ENCODE measurements at places on chromosomes 6 and 20. TPM values are rescaled to one million over a fixed set of nuclear protein-coding genes. Genes with fewer than 3 reads are reported as not detected.
A peak's percentile ranks its signal among the peaks of the same experiment; 100 is the strongest.

- H3K36me3 ChIP-seq: no peaks in the 10 kb centered on the region
- H3K4me3 ChIP-seq: no peak overlapping the region
- no peaks in the 10 kb centered on the region for H3K27me3 ChIP-seq
- no peak overlapping the region for H3K27ac ChIP-seq
- DNase-seq: no peak
These were observed 151.3 kb downstream of the RALGAPA2 start for GRCh38 chr20:20561172-20561571.

DNA sequence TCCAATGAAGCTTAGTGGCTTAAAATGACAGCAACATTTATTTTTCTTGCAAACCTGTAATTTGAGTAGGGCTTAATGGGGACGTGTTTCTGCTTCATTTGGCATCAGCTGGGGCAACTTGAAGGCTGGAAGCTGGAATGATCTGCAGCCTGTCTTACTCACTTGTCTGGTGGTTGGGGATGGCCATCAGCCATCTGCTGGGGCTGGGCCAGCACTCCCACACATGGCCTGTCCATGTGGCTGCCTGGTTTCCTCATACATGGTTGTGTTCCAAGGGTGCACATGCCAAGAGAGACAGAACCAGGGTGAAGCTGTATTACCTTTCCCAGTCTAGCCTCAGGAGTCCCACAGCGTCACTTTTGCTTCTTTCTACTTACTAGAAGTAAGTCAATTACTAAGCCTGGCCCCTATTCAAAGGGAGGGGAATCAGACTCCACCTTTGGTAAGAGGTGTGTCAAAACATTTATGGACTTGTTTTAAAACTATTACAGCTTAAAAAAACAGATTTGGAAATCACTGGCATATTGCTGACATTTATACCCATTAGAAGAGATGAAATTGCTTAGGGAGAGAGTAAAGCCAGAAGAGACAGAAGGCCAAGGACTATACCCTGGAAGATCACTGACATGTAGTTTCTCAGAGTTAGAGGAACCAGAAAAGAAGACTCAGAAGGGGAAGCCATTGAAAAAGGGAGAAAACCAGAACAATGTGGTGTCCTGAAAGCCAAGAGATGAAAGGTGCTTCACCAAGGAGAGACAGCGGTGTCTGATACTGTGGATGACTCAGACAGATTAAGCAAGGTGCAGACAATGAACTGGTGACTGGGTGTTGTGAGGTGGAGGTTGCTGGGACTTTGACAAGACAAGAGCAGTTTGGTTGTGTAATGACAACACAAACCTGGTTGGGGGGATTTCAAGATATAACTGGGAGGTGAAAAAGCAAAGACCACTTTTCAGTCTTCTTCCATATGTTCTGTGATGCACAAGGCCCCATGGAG is 345.2 kb downstream of the GJA1 start:
- H3K36me3 ChIP-seq: no peaks in the 10 kb centered on the region
- H3K27me3 ChIP-seq: no peaks in the 10 kb centered on the region
- H3K4me3 ChIP-seq: no peak overlapping the region
- no peak for DNase-seq
- H3K4me1 ChIP-seq: no peaks in the 10 kb centered on the region
- H3K27ac ChIP-seq: no peak overlapping the region

DNA sequence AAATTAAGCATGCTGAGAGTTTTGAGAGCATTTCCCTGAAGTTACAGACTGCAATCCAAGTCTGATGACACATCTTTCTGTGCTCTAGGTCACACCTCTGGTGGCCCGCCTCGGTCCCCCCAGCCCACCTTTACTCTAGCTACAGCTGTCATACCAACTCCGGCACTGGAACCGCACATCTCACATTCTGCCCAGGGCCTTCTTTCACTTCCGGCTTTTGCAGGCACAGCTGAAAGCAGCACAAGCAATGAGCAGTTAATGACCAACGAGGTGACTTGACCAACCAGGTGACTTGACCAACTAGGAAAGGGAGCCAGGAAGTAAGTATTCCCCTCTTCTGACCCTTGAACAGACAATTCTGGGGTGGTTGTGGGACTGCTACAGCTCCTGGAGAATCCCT is 88.6 kb upstream of the MOCS1 start:
- DNase-seq: peak; percentile 15
- H3K27me3 ChIP-seq: no peaks in the 10 kb centered on the region
- no peaks in the 10 kb centered on the region for H3K4me1 ChIP-seq
- H3K36me3 ChIP-seq: no peaks in the 10 kb centered on the region

- H3K4me1 ChIP-seq: no peaks in the 10 kb centered on the region
- H3K27me3 ChIP-seq: no peaks in the 10 kb centered on the region
- DNase-seq: no peak
- no peaks in the 10 kb centered on the region for H3K36me3 ChIP-seq
- no peak overlapping the region for H3K4me3 ChIP-seq
These were observed 998 bp downstream of the BMP2 start for GRCh38 chr20:6768228-6769140.

GRCh38 chr20:1871807-1872458 is 23.3 kb upstream of the SIRPA start:
- H3K36me3 ChIP-seq: no peaks in the 10 kb centered on the region
- no peak overlapping the region for H3K27ac ChIP-seq
- no peak overlapping the region for H3K4me3 ChIP-seq
- peaks cover 21% of the 10 kb centered on the region for H3K4me1 ChIP-seq

DNA sequence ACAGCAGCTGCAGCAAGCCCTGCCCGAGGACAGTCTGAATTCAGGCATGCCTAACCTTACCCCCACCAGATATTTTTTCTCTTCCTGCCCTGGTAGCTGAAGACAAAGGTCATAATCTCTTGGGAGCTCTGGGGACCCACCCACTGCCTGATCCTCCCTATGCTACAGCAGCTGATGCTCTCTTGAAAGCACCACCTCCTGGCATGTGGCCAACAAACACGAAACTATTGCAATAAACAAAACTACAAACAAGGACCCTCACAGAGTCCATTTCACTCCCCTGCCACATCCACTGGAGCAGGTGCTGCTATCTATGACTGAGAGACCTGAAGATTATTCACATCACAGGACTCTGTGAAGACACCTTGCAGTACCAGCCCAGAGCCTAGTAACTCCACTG is 238.5 kb upstream of the HS3ST5 start:
- H3K36me3 ChIP-seq: no peaks in the 10 kb centered on the region
- no peak overlapping the region for H3K4me3 ChIP-seq
- no peaks in the 10 kb centered on the region for H3K4me1 ChIP-seq
- DNase-seq: no peak

DNA sequence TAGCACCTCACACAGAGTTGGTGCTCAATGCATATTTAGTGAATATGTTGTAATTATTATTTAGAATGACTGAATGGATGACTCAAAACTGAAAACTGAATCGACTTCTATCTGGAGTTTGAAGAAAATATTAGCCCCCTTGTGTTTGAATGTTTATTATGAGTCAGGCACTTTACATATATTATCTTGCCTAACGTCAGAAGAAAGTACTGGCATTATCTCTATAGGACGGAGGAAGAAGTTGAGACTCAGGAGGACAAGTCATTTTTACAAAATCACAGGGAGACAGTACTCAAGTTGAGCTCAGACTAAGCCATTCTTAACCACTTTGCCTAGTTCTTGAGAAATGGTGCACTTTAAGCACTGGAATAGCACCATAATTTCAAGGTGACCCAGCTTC is 684.0 kb downstream of the UTRN start:
- no peaks in the 10 kb centered on the region for H3K4me1 ChIP-seq
- H3K36me3 ChIP-seq: no peaks in the 10 kb centered on the region
- no peaks in the 10 kb centered on the region for H3K27me3 ChIP-seq
- DNase-seq: no peak

Gene SNX14
- total RNA-seq: 47.8 TPM

Gene CST4
- not detected for total RNA-seq

Gene CST7
- not detected for total RNA-seq

All from GM12878 (cell line).